ENCODE measurements at places on chromosomes 7 and 10.
A peak's percentile ranks its signal among the peaks of the same experiment; 100 is the strongest.

DNA sequence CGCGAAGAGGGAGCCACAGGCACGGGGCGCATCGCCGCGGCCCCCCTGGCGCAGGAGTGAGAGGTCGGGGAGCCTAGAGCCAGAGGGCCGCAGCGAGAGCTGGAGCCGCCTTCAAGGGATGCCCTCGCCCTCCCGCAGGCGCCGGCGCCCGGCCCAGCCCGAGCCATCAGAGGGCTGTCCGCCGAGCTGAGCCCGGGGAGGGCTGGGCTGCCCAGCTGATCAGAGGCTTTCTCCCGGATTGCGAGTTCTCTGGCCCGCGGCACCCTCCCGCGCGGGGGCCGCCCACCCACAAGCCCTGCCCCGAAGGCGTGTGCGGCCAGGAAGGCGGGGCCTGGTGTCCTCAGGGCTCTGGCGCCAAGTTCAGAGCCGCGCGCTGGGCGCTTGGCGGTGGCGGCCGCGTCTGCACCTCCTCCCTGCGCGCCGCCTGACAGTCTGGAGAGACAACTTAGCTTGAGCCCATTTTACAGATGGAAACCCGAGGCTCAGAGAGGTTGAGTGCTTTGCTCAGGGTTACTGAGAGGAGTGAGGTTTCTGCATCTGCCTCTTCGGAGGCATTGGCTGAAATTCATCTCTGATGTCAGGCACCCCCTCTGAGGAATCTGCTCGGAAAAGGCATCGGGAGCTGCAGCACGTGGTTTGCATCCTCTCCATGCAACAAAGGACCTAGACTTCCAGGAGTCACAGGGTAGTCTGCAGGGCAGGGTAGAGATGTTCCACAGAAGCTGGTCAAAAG, 3.8 kb upstream of the ANTXRL start:
- no peak for DNase-seq

DNA sequence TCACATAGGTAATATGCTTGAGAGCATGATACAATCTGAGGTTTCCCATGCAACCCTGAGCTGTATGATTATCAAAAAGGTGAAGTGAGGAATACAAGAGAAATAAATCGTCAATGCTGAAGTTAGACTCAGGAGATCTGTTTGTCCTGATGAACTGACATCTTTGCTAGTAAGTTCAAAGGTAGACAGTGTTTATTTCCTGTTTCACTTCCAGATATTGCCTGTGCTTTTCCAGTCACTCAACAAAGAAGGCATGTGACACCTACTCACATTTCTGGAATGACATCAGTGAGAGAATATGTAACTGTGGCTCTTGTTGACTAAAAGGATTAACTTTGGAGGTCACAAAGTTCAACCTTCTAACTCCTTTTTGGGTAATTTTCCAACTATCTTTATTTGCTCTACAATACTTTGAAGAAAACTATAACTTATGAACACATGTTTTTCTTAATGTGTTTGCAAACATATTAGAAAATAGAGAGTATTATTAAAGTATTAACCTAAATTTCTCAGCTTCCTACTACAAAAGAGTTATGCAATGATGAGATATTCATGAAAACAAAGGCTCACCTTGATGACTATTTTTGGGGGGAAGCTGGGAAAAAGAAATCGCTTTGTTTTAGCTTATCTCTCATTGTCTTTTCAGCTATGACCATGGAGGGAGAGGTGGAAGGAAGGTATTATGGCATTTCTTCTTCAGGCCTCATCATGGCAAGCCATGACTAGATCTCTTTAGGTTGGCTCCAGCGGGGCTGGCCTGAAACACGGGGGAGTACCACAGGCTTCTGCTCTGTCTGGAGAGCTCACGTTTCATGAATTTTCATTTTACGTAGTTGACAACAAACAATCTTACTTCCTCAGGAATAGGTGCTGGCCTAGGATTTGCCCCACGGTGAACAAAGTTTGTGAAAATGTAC, 214.7 kb upstream of the SLC26A5 start:
- peak; percentile 25 for DNase-seq

GRCh38 chr7:92915348-92915747, 79.0 kb upstream of the CDK6 start:
- DNase-seq, result no peak

DNA sequence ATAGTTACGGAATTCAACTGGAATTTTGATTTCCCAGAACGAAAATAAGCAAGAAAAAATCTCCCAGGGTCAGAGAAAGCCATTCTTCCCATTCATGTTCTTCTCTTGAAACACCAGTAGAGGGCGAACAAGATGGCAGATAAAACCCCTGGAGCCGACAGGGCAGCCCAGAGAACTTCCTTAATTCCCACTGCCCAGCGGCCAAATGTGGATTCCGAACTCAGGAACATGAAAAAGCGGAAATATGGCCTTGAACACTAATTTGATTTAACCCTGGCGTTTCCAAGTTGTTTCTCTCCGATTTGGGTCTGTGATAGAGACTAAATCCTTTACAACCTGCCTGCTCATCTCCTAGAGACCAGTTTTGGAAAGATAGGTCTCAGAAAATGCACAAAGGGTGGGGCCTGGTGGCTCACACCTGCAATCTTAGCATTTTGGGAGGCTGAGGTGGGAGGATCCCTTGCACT, 100.7 kb upstream of the WAC start:
- peak; percentile 16 for DNase-seq

DNA sequence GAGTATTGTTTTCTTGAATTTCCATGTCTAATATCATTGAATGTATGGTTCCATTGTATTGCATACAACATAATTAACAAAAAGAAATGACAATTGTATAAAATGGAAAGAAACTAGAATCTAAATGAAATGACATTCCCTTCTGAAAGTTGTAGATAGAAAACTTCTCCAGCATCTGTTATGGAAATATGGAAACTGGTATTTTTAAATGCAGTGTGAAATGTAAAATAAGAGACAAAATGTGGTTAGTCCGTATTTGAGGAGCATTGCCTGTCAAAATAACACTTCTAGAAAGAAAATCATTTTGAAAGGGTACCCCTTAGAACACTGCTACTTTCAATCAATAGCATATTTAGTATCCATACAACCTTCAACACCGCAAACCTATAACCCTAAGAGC, 286.3 kb upstream of the CELF2 start:
- no peak for DNase-seq

DNA sequence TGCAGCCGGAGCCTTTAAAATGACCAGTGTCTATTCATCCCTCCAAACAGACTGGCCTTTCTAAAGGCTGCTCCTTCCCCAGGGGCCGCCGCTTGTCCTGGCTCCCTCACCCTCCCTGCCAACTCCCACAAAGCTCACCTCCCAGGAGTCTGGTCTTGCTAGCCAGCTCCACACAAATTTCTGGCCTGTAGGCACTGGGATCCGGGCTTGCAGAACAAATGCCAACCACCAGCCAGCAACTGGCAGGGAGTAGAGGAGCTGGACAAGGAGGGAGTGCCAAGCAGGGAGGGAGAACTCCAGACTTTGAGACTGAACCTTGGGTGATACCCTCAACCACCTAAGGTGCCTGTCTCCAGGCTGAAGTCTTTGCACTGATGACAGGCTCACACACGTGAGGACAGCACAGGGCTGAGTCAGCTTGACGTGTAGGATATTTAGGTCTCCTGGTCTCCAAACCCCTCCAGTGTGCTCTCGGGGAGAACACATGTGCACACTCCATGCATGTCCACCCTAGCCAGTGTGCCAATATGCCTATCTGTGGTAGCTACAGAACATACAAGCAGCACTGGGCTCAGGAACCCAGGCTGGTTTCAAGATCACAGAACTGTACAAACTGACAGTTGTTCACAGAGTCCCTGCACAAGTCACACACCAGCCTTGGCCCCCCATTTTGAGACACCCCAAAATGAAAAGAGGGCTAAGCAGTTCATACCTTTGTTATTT, 6.0 kb downstream of the PAX2 start:
- DNase-seq, result no peak

DNA sequence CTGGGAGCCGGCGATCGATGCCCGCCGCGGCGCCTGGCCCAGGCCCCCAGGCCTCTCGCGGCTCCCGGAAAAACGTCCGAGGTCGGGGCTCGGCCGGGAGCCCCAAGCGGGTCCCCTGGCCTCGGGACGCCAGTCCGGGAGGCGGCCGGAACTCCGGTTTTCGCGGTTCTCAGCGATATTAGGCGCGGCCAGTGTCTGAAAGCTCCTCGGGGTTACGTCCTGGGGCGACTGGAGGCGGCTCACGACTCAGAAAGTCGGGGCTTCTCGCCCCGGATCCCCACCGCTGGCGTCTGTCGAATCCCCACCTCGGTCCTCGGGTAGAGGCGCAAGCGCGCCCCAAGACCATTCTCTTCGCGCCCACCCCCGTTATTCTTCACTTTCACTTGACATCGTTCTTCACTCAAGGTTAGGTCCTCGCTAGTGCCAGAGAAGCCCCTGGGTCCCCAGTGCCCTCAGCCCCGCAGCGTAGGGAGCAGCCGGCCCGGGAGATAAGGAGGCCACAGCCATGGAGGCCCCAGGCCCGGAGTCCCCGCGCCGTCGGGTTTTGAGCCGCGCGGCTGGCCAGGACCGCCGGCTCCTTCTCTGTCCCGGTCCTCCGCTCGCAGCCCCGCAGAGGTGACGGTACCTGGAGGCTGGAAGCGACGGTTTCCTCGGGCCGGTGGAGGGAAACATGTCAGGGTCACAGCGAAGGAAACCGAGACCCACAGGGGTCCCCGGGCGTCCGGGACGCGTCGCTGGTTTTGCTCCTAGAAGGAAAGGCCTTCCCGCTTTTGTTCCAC, 35.2 kb upstream of the EBLN1 start:
- no peak for DNase-seq

GRCh38 chr10:47031901-47032465, 120.8 kb downstream of the PTPN20 start:
- DNase-seq, result no peak

- no peak for DNase-seq
Measured at GRCh38 chr10:89466599-89467035, 52.2 kb downstream of the IFIT5 start.

GRCh38 chr10:17101257-17101909, 28.2 kb downstream of the CUBN start:
- DNase-seq, result no peak

DNA sequence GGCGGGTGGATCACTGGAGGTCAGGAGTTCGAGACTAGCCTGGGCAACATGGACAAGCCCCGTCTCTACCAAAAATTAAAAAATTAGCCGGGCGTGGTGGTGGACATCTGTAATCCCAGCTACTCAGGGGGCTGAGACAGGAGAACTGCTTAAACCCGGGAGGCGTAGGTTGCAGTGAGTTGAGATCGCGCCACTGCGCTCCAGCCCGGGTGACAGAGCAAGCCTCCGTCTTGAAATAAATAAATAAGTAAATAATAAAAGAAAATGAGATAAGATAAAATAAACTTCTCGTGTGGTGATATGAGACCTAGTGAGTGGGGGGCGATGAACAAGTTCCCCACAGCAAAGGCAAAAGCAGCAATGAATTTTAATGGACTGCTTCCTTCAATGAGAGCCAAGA, 33.6 kb upstream of the LMTK2 start:
- DNase-seq, result no peak

GRCh38 chr7:151299530-151299929, 42.1 kb upstream of the NUB1 start:
- no peak for DNase-seq

- no peak for DNase-seq
Measured at GRCh38 chr10:103452506-103453230, 498 bp upstream of the CALHM2 start.

- DNase-seq, result no peak
Measured at GRCh38 chr10:79437111-79437814, 8.2 kb downstream of the ZCCHC24 start.

GRCh38 chr7:148697256-148698006, 1.3 kb upstream of the CUL1 start:
- DNase-seq, result no peak

GRCh38 chr7:106452031-106452851, 167.5 kb upstream of the NAMPT start:
- DNase-seq, result no peak

DNA sequence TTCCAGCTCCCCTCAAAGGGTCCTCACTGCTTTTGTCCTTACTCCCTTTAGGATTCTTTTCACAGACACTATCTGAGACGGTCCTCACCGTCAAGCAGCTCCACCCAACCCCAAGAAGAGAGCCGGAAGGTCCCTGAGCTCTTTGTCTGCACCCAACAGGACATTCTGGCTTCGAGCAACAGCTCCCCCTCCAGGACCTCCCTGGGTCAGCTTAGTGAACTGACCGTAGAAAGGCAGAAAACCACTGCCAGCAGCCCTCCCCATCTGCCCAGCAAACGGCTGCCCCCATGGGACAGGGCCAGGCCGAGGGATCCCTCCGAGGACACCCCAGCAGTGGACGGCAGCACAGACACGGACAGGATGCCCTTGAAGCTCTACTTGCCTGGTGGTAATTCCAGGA, 19.9 kb downstream of the MINDY4 start:
- DNase-seq, result no peak

DNA sequence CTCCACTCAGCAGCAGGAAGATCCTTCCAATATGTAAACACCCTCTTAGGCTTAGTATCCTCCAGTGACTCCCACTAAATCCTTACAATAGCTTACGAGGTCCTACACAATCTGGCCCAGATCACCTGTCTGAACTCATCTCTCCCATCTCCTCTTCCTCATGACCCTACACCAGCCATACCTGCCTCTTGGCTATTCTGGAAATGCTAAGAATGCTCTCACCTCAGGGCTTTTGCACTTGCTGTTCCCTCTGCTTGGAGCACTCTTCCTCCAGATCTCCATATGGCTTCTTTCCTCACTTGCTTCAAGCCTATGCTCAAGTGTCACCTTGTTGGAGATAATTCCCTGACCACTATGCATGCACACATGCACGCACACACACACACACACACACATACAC, 50.8 kb upstream of the FRMD4A start:
- DNase-seq, result no peak

- DNase-seq, result no peak
Measured at GRCh38 chr7:47893238-47893637, 55.0 kb downstream of the PKD1L1 start.

- DNase-seq, result no peak
Measured at GRCh38 chr7:3307435-3307834, 6.4 kb downstream of the SDK1 start.

- no peak for DNase-seq
Measured at GRCh38 chr10:93917064-93917391, 23.2 kb downstream of the SLC35G1 start.

DNA sequence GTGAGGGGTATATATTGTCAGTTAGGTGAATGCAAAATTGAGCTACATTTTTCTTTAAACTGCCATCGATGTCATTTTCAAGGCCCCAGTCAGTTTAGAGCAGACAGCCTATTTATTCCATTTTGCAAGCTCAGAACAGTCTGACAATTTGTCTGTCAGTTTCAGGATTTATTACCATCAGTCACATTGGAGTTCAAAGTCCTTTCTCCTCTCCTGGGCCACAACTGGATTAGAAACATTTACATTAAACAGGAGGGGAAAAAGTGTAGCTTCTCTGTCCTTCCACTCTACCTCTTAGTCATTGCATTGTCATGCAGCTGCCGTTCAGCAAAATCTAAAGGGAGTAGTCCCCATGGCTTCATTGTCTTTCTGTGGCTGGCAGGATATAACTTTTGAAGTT, 3.5 kb upstream of the GHITM start:
- DNase-seq, result no peak

All from skeletal muscle cell (primary cell).